Left lung (tissue), 14 donors: ENCODE measurements at places on chromosomes 11 and 22.
A peak's percentile ranks its signal among the peaks of the same experiment; 100 is the strongest.

DNA sequence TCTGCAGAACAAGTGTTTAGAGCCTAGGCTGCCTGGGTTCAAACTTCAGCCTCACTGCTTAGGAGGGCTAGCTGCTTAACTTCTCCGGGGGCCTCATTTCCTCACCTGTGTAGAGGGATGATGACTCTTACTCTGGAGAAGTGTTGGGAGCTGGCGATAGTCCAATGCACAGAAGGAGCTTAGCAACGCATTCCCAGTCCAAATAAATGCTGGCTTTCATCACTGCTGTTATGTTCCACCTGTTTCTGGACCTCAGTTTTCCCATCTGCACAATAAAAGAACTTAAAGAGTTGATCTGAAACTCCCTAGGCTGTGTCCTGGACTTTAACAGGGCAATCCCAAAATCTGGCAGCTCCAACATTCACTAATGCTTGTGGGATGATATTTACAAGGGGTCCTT is 337.8 kb downstream of the MIAT start:
- no peak overlapping the region for H3K27ac ChIP-seq
- H3K4me3 ChIP-seq = no peak overlapping the region
- H3K36me3 ChIP-seq = no peaks in the 10 kb centered on the region
- no peaks in the 10 kb centered on the region for H3K27me3 ChIP-seq
- DNase-seq = no peak

- H3K4me1 ChIP-seq = no peaks in the 10 kb centered on the region
- H3K36me3 ChIP-seq = no peaks in the 10 kb centered on the region
- DNase-seq = peak; percentile 88
- H3K27ac ChIP-seq = no peak overlapping the region
These were observed 11.9 kb downstream of the B3GNT6 start for GRCh38 chr11:77046060-77046501.

DNA sequence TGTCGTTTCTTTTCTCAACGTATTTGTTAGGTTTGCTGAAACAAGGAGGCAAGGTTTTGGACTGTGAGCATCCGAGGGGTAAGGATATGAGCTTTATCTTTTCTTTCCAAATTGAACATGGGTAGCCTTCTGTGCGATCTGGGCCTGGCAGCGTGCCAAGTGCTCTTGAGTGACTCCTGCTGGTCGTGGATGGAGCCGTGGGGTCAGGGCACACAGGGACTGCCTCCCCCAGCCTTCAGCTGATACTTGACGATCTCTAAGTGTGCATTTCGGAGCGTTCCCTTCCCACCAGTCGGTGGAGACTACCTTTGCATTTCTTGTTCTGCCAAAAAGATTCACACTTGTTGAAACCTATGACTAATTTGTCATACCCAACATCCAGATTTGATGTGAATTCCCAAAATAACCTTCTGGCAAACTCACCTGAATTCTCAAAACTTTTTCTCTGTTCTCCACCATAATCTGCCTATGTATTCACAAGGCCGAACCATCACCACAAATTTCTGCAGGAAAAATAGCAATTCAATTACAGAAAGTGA is 40.1 kb upstream of the CLMP start:
- no peak overlapping the region for H3K4me3 ChIP-seq
- no peak overlapping the region for H3K27ac ChIP-seq

DNA sequence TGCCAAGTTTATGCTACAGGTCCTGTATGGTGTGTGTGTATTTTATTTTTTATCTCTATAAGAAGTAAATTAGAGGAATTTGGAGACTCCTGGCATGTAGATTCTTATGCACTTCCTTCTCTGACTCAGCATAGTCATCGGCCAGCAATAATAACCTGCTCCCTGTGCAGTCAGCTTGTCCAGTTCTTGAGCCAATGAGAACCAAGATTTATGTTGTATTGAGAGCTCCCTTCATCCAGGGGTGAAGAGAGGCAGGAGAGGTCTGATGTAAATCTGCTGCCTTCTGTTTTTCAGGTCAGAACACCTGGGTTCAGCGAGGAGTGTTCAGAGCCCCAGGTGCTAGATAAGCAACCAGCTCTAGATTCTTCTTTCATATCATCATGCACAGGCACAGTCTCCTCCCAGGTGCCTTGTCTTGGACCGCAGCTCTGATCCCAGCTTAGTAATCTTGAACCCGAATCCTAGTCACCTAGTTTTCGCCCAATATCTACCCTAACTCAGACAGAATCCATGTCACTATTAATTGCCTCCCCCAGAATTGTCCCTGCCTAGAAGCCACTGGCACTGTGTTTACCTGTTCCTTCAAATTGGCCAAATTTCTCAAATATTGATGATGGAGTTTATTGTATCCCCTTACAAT is 328.2 kb upstream of the NCAM1 start:
- H3K27ac ChIP-seq = no peak overlapping the region
- no peak overlapping the region for H3K4me3 ChIP-seq
- H3K36me3 ChIP-seq = no peaks in the 10 kb centered on the region
- H3K27me3 ChIP-seq = no peaks in the 10 kb centered on the region

- no peak overlapping the region for H3K27ac ChIP-seq
- H3K27me3 ChIP-seq = no peaks in the 10 kb centered on the region
- H3K36me3 ChIP-seq = no peaks in the 10 kb centered on the region
- DNase-seq = no peak
- H3K4me1 ChIP-seq = peaks cover 10% of the 10 kb centered on the region
These were observed 40.9 kb upstream of the LIPT2 start for GRCh38 chr11:74534216-74534945.

- DNase-seq = peak; percentile 48
- peaks cover 44% of the 10 kb centered on the region for H3K36me3 ChIP-seq
- peaks cover 8% of the 10 kb centered on the region for H3K4me1 ChIP-seq
- no peaks in the 10 kb centered on the region for H3K27me3 ChIP-seq
- peak overlapping the region; percentile 71 for H3K4me3 ChIP-seq
- H3K27ac ChIP-seq = peak overlapping the region; percentile 81
These were observed 442 bp downstream of the COPB1 start for GRCh38 chr11:14499178-14499559.
